ENCODE measurements at places on chromosomes 11 and 22.

DNA sequence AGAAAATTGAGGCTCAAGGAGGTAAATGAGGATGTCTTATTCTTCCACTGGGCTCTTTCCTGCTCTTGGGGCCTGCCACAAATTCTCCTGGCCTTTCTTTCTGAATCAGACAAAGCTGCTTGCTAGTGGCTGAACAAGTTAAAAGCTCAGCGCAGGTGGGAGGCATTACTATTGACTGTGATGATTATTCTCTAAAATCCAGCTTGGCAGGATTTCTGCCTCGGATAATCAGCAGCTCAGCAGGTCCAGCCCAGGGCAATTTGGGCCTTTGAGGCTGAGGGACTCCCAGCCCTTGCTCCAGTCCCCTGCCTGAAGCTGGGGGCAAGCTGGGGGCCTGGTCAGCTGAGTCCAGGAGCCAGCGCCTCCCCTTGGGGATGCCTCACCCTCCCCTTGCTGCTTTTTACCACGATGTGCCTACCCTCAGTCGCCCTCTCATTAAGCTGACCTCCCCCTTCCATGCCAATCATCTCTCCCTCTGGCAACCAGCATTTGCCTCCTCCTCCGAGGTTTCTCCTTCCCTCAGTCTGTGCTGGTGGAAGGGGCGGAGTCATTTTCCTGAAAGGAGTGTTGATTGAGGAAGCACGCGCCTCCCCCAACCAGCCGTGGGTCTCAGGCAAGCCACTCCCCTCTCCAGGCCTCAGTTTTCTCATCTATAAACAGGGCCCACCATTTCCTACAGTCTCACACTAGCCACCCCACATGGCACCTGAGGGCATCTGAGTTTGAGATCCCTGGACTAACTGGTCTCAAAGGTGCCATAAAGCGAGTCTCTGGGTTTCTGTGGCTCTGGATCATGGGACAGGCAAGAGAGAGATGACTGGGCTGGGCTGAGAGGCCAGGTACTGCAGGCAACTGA lies 60.6 kb upstream of the PRDM11 start:
- DNase-seq = no peak

GRCh38 chr11:93567401-93567895 lies 24.3 kb upstream of the SMCO4 start:
- no peak for DNase-seq

- peak; percentile 42 for DNase-seq
Measured at GRCh38 chr11:72781313-72782080, 12.3 kb downstream of the STARD10 start.

- DNase-seq = no peak
Measured at GRCh38 chr11:59849129-59849528, 3.8 kb upstream of the CBLIF start.

DNA sequence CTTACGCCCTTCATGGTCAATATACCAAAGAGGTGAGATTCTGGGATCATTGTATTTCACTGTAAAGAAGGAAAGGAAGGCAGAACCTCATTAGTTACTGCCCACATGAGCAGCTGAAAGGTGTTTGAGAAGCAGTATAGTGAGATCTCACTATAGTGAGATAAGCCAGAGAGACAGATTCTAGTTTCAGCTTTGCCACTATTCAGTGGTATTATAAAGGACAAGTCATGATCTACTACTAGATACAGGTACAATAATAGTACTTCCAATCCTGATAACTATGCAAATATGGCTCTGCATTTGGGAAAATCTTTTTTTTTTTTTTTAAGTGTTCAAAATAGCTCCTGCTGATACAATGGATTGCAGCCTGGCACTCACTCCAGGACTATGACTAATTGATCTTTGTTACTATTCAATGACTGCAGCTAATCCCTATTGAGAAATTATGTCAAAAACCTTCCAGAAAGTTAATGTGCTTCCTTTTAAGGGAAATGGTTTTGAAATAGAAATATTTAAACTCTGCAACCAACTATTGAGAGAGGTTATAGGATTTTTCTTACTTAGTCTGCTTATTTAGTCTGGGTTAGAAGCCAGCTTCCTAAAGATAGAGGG lies 8.3 kb upstream of the DLAT start:
- DNase-seq = no peak

DNA sequence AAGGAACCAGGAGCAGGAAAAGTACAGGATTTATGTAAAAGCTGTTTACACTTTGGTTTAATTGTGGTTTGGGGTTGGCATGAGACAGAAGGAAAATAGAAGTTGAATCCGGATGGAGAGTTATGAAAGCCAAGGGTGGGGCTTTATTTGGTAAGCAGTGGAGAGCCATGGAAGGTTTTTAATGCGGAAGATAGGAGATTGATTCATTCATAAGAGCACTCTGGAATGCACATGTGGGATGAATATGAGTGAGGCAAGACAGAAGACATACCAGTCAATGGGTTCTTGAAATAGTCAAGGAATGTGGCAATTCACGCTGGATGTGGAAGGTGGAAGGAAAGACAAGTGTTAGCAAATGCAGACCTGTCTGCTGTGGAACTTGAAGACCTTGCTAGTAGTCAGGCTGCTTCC lies 9.3 kb upstream of the GLB1L3 start:
- no peak for DNase-seq

- peak; percentile 5 for DNase-seq
Measured at GRCh38 chr11:113831314-113831713, 44.1 kb downstream of the USP28 start.

DNA sequence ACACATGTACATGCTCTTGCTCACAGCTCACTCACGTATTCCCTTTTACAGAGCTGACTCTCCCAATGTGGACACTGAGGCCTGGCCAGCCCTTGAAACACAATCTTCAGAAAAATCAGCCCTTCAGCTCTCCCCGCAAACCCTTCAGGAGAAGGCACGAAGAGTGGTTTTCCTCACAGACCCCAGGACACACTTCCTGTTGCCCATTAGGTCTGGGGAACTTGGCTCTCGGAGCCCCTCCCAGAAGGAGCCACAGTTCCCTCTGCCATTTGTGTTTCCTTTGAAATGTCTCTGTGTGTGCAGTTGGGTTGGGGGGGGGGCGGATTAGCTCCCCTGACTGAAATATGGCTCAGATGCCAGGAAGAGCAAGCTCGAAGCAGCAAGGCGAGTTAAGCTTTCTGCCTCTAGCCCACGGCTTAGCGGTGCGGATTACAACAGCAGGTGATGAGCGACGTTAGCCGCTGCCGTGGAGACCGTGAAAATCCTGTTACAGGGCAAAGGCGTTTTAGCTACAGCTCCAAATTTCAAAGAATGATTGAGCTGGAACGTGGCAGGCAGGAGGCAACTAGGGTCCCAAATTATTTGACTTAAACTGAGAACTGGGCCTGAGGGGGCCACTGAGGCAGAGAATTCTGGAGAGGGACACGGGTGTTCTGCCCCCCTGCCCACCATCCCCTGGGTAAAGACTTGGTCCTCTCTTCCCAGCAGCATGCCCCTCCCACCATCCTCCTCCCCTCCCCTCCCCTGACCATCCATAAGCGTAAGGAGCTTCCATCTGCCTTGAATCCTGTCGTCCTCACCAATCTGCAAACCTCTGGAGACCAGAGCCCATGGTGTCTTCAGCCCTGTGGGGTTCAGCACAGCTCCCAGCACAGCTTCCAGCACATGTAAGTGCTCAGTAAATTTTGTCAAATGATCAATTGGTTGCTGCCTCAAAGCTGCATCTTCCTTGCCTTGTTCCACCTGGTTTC lies 598.6 kb downstream of the BUD13 start:
- DNase-seq = no peak

All from memory B cell (primary cell).